ENCODE measurements at places on chromosomes 2 and 18.
A peak's percentile ranks its signal among the peaks of the same experiment; 100 is the strongest.

DNA sequence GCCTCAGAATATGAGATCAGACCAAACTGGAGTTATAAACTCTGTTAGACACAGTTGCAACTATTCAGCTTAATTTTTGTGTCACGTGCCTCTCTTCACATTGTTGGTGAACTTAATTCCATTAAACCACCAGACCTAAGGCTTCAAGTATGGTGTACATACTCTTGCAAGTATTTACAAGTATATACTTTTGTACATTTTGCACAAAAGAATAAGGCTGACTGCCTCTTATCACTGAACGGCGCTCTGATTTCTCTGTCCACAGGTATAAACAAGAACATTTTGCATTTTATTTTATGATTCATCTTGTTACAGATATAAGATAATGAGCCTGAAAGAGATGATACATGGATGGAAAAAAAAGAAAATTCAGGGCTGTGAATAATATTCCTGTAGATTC, 269.7 kb upstream of the ACVR2A start:
- no peak for DNase-seq

DNA sequence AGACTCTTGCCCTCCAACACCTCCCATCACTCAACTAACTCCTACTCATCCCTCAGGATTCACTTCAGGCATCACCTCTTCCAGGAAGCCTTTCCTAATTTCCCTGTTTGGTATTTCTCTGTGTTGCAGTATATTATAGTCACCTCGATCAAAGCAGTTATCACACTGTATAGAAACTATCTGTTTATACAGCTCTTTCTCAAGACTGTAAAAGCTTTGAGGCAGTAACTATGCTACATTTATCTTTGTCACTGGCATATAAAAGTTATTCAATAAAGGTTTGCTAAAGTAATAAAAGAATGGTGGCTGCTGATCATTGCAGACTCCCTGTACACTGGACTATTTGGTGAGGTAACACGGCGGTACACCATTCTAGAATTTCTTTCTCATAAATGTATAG, 284.9 kb downstream of the PAX3 start:
- DNase-seq: no peak

GRCh38 chr2:223759569-223760430, 77.6 kb downstream of the AP1S3 start:
- no peak for DNase-seq

- no peak for DNase-seq
Observed at GRCh38 chr2:237309416-237309815, 104.5 kb downstream of the COL6A3 start.

GRCh38 chr2:71664161-71664560, 210.8 kb downstream of the DYSF start:
- no peak for DNase-seq

DNA sequence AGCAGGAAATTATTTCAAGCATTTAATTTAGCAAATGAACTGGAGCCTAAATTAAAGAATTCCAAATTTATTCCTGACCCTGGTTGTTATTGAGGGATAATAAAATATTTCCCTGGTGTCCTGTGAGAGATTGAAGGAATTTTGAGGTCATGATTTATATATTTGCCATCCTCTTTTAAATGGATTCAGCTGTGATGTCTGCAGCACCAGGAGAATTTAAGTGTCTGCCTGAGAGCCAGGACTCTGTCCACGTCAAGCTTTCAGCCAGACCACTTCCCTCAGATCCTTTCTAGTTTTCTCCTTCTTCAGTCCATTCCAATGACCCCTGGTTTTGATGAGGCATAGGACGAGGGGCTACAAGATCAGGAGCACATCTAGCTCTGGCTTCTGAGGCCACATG, 59.9 kb downstream of the INO80C start:
- DNase-seq: no peak

DNA sequence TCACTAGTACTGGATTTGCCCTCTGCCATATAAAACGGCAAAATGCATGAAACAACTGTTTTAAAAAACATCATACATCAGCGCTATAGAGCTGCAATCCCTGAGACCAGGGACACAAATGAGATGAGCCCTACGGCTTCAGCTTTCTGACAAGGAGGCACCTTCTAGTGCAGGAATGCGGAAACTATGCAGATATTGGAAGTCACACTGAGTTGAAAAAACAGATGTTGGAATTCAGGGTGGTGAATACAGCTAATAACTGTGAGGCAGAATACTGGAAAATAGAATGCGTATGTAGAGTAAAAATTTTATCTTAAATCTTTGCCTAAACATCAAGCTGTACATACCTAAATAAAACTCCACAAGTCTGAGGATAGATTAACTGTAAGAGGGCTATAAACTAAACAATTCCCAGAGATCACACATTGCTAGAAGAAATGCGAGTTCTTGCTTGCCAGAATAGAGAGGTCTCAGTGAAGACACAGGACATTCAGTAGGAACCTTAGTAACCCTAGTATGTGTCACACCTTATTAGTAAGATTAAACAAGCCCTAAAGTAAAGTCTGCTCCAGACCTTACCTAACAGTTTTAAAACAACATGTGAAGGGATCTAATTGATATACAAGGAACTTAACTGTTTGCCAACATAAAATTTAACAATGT, 541.4 kb upstream of the DDX18 start:
- no peak for DNase-seq

GRCh38 chr2:30046979-30047378, 99.8 kb upstream of the YPEL5 start:
- DNase-seq: no peak

GRCh38 chr18:27363872-27364271, 178.8 kb upstream of the CHST9 start:
- DNase-seq: peak; percentile 28

GRCh38 chr2:85585781-85586105, 1.5 kb downstream of the VAMP5 start:
- no peak for DNase-seq

DNA sequence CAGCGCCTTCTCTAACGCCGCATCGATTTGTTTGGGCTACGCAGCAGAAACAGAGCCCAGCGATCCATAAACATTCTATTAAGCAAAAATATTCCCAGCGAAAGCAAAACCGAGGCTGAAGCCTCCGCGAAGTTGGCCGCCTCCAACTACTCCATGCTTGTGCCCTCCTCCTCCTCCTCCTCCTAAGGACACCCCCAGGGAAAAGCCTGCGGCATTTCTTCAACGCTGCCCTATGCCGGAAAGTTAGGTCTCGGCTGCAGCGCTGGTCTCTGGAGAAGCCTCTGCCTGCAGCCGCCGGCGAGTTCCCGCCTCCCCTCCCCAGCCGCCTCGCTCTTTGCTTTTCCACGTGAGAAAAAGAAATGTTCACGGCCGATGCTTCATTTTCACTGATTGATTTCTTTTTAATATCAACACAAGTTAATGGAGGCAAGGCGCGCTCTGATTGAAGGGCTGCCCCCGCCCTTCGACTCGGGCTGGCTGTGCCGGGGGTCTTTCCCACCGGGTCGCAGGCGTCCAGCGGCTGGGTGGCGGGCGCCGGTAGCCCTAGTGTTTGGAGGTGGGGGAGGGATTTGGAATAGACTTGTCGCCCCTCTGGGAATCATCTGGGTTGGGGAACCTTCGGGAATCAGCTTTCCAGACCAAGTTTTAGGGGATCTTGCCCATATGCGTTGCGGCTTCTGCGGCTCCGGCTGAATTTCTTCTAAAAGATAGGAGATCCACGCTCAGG, 3.9 kb downstream of the NRP2 start:
- DNase-seq: no peak

GRCh38 chr2:172373076-172373475, 54.3 kb upstream of the ITGA6 start:
- no peak for DNase-seq

- no peak for DNase-seq
Observed at GRCh38 chr2:232931636-232932035, 61.6 kb downstream of the SNORC start.

DNA sequence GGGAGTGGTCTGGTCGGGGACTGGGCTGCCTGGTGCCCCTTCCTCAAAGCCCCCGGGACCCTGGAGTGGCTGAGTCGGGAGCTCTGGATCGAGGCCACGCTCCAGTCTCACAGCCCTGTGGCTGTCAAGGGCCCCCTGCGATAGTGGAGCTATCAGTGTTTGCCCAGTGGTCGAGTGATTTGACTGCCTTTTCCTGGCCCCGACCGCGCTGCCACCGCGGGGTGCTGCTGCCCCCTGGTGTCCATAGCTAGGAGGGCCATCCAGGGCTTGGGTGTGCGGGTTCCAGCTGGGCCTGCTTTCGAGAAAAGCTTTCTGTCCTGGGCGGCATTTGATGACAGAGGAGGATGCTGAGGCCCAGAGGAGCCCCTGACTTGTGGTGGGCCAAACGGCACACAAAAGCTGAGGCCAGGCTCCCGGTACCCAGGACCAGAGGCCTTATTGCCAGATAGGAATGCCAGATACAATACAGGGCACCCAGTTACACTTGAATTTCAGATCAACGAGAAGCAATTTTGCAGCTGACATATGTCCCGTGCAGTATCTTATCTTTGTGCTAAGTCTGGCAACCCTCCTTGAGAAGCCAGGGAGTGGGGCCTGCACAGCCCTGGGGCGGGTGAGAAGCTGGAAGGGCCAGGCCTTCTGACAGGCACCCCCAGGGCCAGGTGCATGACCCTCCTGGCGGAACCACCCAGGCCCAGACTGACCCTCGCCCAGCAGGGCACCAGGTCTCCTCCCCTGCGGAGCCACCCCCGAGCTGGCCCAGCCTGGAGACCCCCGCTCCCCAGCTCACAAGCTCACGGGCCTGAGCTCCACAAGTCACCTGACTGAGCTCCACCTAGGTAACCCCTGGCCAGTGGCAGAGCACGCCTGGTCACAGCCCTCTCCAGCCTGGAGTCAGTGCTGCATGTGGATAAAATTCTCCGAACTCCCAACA, 13.0 kb downstream of the ODC1 start:
- DNase-seq: peak; percentile 59

- DNase-seq: peak; percentile 53
Observed at GRCh38 chr2:172208791-172209325, 106.2 kb upstream of the DLX2 start.

DNA sequence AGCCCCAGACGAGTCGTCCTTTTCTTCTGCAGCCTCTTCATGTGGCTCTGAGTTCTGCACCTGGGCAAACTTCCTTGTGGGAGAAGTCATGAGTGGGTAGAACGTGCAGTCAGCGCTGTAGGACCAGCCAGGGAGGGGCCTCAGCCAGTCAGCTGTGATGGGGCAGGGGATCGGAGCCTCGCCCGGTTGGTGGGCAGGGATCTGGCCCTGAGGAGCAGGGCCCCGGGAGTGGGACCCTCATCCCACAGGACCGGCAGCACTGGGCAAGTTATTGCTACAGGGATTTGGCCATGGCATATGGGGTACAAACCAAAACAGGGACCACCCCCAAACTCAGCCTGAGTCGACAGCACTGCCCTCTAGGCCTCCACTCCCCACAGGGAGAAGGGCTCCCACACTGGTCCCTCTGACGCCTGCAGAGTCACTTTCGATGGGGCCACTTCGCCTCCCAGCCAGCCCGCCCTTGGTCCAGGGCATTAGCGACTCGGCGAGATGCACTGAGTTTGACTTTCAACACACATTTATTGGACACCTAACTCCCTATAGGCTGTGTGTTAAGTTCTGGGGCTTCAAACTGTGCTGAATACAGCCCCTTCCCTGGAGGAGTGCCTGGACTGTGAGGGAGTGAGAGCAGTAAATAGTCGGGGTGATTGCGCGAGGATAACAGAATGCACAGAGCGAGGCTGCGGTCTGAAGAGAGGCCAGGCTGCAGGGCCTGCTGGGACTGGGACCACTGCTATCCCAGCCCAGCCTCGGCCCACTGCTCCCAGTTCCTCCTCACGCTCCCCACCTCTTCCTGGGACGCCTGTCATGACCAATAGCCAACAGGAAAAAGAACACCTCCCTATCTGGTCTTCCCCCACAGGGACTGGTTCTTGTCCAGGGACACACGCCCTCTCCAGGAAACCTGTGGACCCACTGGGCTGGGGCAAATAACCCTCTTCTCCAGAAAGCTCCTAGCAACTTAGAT, 55.9 kb downstream of the SDC1 start:
- no peak for DNase-seq

DNA sequence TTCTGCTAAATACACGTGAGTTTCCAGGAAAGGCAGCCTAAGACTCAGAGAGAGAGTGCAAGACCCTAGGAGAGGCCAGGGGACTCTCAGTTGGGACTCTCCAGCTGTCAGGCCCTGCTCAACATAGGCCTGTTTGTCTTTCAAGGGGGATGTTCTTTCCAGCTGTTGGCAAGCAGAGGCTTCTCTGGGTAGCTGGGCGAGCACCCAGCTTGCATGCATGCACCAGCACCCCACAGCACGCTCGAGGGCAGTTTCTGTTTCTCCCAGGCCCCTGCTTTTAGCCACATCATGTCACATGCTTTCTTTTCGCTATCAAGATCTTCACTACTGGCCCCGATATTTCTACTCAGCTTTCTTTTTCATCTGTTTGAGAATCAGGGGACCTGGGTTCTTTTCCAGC, 479.3 kb upstream of the HS6ST1 start:
- DNase-seq: no peak

DNA sequence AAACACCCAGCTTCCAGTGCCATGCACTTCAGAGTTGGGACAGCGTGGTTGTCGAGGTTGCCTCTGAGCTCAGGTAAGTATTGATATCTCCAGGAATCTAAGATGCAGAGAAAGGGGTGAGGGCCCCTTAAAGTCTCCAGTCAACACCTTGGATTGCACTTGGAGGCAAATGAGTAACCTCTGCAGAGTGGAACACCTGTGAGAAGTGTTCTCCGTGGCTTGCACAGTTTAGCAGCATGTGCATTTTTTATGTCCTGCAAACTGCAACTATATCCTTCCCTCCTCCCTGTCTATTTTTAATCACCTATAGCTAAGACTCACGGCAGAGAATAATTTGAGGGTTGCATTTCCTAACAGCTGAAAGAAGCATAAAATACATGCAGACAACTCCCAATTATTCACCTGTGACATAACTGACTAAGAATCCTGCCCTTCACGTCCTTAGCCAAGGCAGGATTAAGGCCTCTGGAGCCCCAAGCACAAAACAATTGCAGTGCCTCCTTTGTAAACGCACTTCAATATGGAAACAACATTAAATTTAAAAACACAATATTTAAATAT, 1.6 kb upstream of the ZNF385B start:
- no peak for DNase-seq

GRCh38 chr2:208373460-208374089, 33.0 kb upstream of the PTH2R start:
- peak; percentile 34 for DNase-seq

- DNase-seq: no peak
Observed at GRCh38 chr2:48496849-48497248, 33.1 kb upstream of the STON1 start.

DNA sequence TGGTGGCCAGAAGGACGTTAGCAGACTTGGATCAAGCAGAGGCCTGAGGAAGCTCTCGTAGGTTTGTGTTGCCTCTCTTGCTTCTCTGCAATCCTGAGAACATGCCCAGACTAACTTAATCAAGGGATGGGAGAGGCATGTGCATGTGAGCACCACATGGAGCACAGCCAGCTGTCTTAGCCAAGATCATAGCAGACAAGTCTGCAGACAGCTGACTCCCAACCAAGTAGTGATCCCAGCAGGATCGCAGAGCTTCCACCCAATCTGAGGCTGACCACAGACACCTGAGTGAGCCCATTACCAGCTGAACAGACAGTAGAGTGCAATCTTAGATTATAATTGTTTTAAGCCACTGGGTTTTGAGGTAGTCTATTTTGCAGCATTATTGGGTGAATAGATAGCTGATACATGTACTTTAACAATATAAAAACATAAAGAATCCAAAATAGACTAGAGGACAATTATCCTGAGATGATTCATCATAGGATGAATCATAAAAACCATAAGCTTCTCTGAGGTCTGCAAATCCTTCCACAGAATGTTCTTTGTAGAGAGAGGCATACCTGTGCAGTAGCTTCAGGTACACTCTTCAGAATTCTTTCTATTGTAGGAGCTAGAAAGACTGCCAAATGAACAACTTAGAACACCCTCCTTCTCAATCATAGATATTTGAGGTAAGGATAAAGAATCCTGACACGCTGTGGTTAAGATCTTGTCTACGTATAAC, 25.2 kb upstream of the FAM110C start:
- DNase-seq: no peak
